Activated T-cell treated with anti-CD3 and anti-CD28 coated beads, Interleukin-2, amount 50 U/mL, for 4 hours (primary cell): ENCODE measurements at places on chromosomes 5 and 9.

DNA sequence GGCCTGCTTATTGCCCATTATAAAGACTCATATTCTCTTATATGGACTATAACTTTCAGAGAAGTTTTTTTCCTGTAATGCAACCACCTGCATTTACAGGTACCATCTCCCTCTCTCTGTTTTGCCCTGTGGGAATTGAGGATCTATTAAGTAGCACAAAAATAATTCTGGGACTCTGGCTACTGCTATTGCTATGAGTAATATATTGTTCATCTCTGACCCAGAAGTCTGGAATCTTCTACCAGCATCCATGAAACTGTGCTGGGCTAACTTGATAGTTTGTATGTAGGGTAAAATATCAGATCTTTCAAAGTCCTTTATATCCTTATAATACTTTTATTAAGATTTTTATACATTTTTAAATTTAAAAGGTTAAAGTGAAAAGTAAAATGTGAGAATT, 607.2 kb downstream of the EFNA5 start:
- no peak for DNase-seq

DNA sequence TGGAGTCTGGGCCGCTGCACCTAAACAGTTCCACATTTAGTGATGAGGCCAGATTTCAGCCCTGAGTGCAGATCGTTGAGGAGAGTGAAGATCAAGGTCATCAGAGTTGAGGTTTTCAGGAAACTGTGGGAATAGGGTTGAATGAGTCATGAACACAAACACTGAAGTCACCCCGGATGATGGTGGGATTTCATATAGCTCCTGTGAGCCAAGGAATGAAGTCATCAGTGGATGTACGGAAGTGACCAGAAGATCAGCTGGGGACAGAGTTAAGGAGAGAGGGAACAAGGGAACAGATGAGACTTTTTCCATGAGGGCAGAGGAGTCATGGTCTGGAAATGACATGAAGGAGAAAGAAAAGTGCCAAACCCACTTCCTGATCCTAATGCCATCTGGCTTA, 36.5 kb downstream of the PALM2AKAP2 start:
- DNase-seq, result no peak

GRCh38 chr5:142587354-142587965, 98.4 kb downstream of the FGF1 start:
- DNase-seq, result peak; percentile 5

GRCh38 chr9:132172185-132172584, 10.3 kb downstream of the NTNG2 start:
- DNase-seq, result no peak

DNA sequence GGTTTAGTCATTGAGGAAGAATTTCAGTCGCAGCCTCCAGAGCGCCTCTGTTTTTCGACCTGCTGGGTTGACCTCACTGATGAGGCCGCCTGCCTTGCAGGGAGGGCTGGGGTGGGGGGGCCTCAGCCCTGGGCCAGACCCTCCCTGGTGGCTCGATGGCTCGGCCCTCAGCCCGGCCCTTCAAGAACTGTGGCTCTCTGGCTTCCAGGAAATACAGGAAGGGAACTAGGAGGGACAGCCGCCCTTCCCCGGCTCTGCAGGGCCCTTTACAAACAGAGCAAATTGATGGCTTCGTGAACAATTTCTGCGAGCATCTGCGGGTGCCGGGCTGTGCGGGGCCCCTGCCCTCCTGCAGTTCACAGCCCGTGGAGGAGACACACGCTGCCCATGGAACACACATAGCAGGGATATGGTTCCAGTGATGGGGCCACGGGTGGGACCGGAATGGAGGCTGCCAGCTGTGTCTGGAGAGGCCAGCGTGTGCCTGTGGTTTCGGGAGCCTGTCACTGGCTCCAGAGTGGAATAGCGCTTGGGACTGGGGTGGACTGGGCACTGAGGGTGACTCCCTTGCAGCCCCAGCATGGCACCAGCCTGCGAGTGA, 39.6 kb downstream of the COL5A1 start:
- no peak for DNase-seq

DNA sequence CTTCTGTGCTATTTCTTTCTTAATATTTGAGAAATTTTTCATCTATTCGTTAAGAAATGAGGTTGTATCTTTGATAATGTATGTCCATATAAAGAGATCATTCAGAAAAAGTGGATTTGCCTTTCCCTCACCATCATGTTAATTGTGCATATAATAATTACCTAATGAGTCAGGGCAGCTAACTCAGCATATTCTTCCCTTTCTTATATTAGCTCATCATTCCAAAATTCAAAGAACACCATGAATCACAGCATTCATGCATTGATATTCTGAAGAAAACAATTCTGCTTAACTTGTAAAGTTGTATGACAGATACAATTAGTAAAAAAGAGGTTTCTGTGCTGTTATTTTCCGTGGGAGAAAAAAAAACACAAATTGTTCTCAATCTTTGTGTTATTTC, 630.6 kb downstream of the TLE1 start:
- DNase-seq, result no peak

DNA sequence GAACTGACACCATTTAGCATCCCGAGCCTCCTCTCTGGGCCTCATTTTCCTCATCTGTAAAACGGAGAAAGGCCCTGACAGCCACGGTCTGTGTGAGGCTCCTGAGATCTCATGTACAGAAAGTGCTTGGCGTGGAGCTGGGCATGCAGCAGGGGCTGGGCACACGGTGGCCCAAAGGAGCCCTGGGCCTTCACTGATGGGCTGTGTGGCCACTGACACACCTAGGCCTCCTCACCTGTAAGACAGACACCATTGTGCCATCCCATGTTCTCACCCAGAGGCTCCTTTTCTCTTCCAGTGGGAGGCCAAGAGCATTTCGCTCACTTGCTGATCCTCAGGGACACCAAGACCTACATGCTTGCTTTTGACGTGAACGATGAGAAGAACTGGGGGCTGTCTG, 1.6 kb downstream of the ORM1 start:
- no peak for DNase-seq

DNA sequence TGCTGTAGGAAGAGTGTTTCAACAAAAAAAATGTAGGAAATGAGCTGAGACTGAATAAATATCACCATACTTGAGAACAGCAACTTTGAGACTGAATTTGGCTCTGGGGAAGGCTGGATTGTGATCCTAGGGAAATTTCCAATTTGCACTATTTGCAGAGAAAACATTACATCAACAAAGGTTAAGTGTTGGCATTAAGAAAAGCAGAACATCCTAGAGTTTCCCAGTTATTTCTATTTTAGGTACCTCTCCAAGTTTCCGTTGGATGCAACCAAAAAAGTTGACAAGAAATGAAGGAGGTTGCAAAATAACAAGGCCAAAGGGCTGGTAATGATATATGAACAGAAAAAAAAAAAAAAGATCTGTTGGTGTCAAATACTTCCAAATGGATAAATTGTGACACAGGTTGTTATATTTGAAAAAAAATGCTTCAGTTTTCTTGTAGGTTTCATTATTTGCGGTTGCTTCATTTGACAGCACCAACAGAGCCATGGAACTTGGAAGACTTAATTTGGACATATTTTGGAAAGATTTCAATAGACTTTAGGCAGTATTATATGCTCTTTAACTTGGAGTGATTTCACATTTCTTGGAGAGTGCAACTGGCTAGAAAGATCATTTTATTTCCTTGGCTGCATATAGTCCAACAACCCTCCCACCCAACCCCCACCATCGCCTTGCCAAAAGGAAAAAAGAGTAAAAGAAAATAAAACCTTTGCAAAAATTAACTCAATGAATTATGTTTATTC, 230.8 kb downstream of the ZNF608 start:
- DNase-seq, result no peak

DNA sequence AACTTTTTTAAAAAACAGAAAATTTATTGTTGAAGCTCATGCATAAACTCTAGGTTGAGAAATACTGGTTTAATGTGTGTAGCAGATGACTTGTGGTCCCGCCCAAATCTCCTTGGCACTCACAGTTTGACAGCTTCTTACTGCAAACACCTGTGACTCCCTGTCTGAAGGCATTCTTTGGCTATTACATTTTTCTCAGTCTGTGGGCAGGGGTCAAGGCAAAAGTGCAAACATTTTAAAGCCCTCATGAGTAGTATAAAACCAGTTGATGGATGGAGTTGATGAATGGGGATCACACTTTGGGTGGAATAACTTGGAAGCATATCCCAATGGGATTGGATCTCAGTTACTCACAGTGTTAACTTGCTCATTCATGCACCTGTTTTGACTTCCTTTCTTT, 1007.0 kb upstream of the NUDT12 start:
- DNase-seq, result no peak

- peak; percentile 28 for DNase-seq
These were observed 53.4 kb downstream of the TENT4A start for GRCh38 chr5:6766604-6767093.

DNA sequence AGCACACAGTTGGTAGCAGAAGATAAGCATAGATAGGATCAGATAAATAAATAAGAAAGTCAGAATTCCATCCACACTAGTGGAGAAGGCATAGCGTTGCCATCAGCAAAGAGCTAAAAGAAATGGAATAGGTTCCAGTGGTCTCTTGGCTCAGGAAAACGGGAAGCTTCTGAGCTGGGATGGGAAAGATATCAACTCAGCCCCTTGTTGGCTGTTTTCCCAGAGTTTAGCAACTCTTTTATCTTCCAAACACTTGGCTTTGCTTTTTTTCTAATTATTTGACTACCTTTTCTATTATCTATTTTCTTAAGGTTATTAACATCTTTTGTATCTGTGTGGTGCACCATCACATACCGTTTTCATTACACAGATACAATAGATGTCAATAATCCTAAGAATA, 445.7 kb upstream of the TRPC7 start:
- DNase-seq, result no peak

DNA sequence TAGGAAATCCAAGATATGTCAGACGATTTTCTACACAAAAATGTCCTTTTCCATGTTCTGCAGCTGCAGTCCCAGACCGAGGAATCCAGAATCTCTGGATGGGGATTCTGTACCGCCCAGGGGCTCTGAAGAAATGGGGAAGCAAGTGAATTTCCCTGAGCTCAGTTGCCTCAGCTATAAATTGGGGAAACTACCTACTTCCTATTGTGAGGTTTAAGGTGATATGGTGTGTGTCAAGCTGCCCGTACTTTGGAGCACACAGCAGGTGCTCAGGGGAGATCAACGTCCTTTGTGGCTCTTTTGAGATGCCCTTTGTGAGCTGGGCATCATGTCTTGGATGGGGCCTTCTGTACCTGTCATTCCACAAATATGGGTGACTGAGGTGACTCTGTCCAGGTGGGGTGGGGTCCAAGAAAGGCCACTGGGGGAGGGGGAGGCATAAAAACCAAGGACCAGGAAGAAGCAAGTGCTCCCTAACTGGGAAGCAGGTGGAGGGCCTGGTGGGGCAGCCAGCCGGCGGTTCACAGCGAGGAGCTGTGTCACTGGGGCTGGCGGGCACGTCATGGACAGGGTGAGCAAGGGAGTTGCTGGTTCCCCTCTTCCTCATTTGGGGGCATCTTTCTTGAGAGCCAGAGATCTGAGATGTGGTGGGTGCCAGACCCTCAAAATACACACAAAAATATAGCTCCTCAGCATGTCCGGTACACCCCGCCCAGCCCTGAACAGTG, 116.0 kb downstream of the CRB2 start:
- DNase-seq, result no peak

DNA sequence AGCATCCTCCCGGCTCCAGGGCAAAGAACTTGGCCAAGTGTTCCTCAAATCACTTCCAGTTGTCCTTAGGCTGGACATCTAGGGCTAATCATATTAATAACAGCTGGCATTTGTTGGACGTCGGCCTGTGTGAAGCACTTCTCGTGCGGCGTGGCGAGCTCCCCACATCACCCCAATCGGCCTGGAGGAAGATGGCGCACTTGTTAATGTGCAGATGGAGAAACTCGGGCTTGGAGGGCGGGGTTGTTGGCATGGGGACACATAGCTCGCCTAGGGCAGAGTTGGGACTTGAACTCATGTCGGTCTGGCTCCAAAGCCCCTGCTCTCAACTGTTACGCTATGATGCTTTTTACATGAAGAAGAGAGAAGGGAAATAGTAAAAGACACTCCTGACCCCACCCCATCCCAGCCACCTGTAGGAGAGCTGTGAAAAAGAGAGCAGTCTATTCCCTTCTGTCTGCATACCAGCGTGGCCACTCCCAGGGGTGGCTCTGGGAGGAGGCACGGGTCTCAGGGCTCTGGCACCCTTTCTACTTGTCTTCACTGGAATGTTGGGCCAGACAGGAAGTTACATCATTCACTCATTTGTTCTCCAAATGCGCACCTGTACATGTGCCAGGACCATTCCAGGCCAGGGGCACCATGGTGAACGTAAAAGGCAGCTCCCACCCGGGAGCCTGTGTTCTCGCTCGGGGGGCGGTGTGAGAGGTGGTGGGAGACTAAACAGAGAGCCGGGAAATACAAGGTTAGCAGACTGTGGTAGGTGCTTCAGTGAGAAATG, 12.8 kb upstream of the NUP214 start:
- DNase-seq, result no peak

DNA sequence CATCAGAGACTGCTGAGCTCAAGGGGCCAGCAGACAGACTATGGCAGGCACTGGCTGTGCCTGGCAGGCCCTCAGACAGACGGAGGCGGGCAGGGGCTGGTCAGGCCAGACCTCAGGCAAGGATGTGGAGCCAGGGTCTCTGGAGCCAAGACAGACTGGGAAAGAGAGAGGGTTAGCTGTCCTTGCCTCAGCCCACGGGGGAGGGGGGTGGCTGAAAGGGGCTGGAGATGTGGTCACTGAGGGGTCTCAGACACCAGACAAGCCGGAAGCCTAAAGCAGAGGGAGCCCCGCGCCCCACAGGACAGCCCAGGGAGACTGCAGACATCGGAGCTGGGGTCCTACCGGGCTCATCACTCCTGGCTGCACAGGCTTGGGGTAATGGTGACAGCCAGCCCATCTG, 141.2 kb upstream of the FOXD4L5 start:
- DNase-seq, result no peak

GRCh38 chr5:128441941-128442350, 96.1 kb downstream of the FBN2 start:
- DNase-seq, result no peak

- DNase-seq, result no peak
These were observed 993 bp downstream of the HCN1 start for GRCh38 chr5:45694971-45695803.

- DNase-seq, result no peak
These were observed 356.2 kb upstream of the CD180 start for GRCh38 chr5:67552773-67553172.

DNA sequence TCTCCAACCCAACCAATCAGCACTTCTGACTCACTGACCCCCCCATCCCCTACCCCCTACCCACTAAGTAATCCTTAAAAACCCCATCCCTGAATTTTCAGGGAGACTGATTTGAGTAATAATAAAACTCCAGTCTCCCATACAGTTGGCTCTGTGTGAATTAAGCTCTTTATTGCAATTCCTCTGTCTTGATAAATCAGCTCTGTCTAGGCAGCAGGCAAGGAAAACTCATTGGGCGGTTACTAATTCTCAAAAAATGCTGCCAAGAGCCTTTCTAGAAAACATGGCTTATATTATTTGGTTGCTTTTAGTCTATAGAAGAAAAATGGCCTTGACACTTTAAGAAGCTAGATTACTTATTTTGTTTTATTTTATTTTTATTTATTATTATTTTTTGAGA, 131.7 kb downstream of the SUSD1 start:
- no peak for DNase-seq

GRCh38 chr5:161190778-161191177, 338.8 kb upstream of the ATP10B start:
- DNase-seq, result no peak
